ENCODE measurements at places on chromosomes 5 and 9. TPM values are rescaled to one million over a fixed set of nuclear protein-coding genes. Genes with fewer than 3 reads are reported as not detected.

DNA sequence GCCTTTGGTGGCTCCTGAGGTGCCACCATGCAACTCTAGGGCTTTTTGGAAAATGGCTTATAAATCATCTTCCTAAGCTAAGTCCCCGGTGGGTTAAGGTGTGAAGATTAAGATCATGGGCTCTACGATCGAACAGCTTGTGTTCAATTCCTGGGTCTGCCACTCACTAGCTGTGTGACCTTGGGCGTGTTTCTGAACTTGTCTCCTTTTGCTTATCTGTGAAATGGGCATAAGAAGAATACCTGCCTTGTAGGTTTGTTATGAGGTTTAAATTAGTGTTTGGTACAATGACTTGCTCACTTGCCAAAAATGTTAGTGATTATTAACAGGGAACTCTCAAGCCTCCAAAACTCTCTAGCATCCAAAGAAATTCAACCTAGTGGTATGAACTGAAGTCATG lies 119.2 kb upstream of the PITX1 start:
- no peak for ATAC-seq

- ATAC-seq, result no peak
Observed at GRCh38 chr5:121415270-121415669, 436.4 kb upstream of the FTMT start.

DNA sequence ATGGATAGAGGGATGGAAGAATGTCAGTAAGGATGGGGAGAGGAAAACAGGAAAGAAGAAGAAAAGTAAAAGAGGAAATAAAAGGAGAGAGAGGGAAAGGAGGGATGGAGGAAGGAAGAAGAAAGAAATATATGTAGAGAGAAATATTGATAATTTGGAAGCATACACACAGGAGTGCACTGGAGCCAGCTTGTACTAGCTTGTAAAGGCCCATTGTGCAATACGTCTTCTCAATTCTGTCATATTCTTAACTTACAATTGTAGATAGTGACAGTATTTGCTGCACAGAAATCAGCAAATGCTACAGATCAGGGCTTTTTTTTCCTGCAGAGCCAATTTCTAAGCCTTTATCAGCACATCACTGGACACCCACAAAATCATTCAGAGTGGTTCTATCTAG lies 458.8 kb upstream of the WWC1 start:
- ATAC-seq, result no peak

DNA sequence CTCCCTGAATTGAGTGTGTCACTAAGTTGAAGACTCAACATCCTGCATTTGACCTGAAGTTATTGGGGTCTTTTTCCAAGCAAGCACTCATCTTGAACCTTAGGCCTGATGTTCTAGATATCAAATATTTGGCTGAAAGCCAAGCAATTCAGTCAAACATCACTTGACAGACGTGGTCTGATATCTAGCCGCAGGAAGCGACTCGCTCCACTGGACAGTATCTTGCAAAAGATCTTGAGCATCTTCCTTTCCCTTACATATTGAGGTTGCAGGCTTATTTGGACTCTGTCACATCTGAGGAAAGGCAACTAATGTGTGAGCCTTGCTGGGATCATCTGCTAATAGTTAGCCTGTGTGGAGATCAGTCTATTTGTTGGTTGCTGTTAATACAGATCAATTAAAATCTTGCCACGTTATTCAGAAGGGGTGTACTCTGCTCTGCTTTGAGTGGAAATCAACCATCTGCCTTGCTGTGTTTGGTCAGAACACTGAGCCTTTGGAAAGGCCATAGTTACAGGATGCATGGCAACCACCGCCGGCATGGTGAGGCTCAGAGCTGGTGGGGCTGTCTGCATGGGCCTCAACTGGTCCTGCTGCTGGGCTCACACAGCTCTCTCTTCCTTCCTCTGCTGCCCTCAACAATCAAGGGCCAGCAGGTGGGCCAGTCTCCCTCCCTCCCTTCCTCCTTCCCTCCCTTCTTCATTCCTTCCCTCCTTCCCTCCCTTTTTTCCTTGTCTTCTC lies 166.9 kb upstream of the KLF9 start:
- ATAC-seq, result no peak

DNA sequence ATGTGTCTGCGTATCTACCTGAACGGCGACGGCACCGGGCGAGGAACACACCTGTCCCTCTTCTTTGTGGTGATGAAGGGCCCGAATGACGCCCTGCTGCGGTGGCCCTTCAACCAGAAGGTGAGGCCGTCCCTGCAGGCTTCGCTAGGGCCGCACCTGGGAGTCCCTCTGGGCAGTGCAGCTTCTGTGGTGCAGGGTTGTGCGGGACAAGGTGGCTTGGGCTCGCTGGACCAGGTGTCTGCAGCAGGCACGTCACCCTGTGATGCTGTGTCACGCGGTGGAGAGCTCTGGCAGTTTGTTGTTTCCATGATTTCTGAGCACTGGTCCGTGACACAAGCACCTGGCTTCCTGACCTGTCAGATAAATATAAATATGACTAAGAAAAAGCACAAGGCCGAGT lies 20.7 kb downstream of the FBXW5 start:
- ATAC-seq, result no peak

DNA sequence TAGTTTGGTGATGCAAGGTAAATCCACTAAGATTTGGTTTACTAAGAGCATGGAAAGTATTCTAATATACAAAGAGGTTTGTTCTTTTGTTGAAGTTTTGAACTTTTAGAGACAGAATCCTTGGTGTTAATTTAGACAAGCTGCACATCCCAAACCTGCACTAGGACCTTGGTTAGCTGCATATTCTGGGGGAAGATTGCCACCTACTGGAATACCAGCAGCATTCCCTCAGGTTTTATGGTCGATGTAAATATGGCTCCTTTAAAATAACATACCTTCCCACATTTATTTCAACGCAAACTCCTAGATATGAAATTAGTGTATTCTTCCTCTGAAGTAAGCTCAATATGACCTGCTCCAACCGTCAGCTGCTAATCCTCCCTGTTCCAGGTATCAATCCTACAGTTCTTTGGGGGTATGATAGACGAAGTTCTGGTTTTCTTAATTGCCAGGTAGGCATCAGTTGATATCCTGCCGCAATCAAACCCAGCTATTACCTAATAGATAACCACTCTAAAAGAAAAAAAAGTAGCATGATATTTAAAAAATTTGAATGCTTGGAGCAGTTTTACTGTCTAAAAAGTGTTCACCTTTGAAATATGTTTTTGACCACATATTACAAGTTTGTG lies 624.1 kb downstream of the ISL1 start:
- ATAC-seq, result no peak

The GLRX gene
- 20.2 TPM for total RNA-seq

The TMEM38B gene
- 9.3 TPM for total RNA-seq

The ARL14EPL gene
- not detected for total RNA-seq

Data from gastroesophageal sphincter (tissue), 4 donors.